Large intestine (tissue), 12 donors: ENCODE measurements at places on chromosomes 3 and 15.

DNA sequence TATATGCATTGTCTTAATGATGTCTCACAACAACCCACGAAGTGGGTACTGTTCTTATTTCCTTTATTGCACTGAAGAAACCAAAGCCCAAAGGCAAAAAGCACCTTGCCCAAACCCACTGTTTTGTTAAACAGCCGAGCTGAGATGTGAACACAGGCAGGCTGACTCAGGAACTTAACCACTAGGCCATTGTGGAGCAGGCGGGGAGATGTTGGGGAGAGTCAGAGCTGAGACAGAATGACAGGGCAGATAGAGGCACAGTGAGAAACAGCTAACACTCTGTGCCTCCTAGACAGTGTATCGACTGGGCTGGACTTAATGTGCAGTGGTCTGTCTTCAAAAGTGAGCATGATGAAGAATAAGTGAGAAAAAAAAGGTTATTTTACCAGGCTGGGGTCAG lies 56.5 kb downstream of the RPLP1 start:
- no peak for DNase-seq

DNA sequence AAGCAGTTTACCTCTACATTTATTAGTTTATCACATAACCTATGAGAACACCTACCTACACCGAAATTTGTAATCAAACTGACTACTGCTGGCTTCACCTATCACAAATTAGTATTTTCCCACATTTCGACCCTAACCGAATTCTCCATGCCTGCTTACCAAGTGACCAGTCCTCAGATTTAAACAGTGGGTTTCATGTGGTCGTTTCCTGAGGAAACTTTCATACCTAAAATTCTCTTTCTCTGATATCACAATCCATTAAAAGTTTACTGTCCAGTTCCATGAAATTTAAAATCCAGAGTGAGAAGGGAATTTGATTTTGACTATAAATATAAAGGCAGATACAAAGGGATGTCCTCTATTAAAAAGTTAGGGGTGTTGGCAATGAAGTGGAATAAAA lies 1.9 kb downstream of the PLOD2 start:
- DNase-seq: peak; percentile 25

- no peak for DNase-seq
Measured at GRCh38 chr3:98962951-98963350, 61.5 kb upstream of the DCBLD2 start.

DNA sequence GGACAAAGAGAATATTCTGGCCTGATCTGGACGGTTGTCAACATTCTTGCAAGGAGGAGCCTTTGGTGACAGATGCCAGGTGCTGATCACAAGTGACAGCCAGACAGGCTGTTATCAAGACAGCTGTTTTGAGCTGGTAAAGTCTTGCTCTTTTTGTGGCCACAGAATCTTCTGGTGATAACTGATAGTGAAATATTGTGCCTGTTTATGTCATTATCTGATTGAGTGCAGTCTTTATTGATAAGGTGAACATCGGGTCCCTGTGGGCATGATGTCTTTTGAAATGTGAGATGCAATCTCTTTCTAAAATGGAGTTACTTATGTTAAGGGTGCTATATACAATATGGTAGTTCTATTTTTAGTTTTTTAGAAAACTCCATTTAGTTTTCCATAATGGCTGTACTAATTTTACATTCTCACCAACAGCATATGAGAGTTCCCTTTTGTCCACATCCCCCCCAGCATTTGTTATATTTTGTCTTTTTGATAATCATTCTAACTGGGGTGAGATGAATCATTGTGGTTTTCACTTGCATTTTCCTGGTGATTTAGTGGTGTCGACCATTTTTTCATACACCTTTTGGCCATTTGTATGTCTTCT lies 10.7 kb downstream of the CEP63 start:
- no peak for DNase-seq

DNA sequence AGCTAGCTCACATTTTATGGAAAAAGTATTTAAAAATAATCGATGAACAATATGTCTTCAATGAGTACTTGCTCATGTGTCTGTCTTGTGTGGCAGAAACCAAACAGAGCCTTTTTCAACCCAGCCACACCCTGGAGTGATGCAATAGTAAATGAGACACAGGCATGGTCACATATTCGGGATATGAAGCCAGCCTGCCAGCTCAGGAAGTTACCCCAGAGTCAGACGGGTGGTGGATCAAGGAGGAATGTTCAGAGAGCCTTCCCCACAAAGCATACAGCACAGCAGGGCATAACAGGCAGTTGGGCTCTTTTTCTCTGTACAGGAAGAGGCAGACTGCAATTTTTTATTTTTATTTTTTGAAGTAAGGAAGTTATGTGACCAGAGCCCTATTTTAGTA lies 27.3 kb downstream of the LARP6 start:
- no peak for DNase-seq

DNA sequence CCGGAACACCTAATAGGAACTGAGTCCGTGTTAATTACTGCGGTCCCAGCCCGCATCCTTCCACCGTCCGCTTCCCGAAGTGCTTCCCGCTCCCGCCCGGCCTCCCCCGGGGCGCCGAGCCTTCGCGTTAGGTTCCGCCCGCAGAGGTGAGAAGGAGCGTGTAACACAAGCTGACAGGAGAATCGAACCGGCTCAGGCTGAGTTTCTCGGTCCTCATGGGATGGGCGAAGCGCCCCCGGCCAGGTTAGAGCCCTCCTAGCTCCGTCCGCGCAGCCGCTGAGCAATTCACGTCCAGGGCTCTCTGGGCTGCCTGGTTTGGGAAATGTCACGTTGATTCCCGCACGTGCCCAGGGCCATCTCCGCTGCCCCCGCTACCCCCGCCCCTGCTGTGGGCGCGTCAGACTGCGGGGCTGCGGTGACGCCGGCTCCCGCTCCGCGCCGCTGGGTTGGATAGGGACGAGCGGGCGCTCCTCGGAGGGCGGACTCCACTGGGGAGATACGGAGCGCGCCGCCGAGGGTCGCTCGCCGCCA lies 954 bp downstream of the CLDN11 start:
- DNase-seq: no peak

GRCh38 chr15:55894399-55894965 lies 98.9 kb downstream of the NEDD4 start:
- DNase-seq: no peak

DNA sequence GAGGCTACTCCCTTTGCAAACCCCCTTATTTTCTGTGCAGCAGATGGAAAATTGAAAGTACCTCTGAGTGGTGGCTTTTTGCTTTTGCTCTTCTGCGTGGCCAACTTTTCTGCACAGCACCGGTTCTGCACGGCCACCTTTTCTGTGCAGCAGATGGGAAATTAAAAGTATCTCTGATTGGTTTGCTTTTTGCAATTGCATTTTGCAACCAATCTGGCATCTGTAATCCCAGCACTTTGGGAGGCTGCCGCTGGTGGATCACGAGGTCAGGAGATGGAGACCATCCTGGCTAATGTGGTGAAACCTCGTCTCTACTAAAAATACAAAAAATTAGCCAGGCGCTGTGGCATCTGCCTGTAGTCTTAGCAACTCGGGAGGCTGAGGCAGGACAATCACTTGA lies 79.5 kb upstream of the CHMP2B start:
- no peak for DNase-seq

DNA sequence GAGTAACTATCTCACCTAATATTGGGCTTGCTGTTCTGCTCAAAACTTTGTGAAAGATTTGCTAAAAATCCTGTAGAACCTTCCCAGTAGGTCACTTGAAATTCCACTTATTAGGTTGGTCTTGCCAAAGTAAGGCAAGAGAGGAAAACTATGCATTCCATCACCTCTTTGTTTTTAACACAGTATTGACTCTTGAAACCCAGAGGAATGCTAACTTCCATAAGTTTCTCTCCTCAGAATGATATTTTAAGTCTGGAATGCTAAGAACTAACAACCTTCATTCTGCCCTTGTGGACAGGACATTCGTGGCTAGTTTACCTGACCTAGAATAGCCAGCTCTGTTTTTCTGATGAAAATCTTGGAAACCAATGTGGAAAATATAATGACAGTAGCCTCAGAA lies 154.5 kb downstream of the TMCO5A start:
- DNase-seq: no peak

GRCh38 chr3:115758076-115758763 lies 134.9 kb downstream of the GAP43 start:
- DNase-seq: no peak

DNA sequence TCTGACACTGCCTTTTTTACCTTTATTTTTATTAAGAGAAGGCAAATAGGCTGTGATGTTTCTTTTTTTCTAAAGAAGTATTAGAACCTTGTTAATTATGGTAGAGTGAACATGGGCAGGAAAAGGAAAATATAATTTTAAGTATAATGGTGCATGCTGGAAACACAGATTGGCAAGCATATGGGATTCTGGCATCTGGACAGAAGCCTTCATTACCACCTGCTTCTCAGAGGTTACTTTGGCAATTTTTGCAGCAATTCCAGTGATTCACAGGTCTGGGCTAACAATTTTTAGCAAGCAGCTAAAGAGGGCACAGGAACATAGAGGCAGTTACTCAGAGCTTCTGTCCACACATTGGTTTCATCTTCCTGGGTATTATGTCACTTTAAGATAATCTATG lies 258.3 kb downstream of the DIPK2A start:
- no peak for DNase-seq

- no peak for DNase-seq
Measured at GRCh38 chr3:179897231-179897630, 139.5 kb downstream of the PEX5L start.

GRCh38 chr3:49370585-49371290 lies 12.6 kb upstream of the GPX1 start:
- DNase-seq: no peak

DNA sequence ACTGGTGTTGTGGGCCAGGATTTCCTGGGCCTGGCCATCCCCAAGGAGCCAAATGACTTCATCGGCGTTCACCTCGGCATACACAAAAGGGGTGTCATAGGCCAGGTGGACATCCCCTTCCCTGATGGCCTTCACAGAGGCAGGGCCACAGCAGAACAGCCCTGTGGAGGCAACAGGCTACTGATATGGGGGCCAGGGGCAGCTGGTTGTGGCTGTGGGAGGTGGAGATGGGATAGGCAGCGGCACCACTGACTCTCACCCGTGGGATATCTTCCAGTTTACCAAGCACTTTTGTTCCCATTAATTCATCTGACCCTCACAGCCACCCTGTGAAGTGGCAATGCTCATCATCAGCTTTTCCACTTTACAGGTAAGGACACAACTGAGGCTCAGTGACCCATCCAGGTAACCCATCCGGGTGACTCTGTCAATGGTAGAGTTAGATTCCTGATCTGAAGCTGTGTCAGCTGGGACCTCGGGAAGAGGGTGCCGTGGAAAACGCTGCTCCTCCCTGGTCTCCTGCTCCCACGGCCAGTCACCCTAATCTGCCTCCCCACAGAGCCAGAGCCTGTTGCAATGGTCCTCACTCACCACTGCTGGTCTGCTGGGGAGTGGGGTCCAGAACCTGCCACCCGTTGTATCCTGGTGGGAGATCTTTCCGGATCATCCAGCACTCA lies 15.3 kb upstream of the TGM5 start:
- no peak for DNase-seq

DNA sequence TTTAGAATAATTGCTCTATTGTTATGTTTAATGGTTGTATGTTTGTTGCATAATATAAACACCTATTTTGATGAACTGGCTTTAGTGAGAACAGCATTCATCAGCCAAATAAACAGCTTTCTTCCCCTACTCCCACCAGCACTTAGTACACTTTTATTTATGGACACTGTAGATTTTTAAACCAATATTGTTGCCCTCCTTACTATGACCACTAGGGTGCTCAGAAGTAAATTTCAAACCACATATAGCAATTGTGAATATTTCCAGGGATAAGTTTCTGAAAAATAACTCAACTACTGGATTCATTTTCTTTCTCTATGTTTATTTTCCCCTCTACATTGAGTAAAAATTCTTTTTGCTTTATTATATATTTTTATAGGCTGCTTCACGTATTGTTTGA lies 84.7 kb upstream of the PTX3 start:
- no peak for DNase-seq

DNA sequence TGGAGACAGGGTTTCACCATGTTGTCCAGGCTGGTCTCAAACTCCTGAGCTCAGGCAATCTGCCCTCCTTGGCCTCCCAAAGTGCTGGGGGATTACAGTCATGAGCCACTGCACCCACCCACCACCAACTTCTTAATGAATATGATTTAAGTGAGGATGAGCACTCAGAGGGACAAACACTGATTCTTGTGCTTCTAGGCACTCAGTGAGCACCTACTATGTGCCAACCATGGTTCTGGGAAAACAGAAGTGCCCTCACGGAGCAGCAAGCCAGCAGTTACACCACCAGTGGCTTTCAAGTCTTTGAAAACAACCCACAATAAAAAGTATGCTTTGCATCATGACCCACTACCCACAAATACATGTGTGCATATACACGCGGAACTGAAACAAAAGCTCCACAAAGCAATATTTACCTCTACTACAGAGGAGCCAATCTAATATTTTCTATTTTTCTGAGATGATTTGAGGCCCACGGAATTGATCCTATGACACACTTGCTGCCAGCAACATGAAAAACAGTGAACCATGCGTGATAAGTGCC lies 91.9 kb downstream of the MEGF11 start:
- DNase-seq: no peak

DNA sequence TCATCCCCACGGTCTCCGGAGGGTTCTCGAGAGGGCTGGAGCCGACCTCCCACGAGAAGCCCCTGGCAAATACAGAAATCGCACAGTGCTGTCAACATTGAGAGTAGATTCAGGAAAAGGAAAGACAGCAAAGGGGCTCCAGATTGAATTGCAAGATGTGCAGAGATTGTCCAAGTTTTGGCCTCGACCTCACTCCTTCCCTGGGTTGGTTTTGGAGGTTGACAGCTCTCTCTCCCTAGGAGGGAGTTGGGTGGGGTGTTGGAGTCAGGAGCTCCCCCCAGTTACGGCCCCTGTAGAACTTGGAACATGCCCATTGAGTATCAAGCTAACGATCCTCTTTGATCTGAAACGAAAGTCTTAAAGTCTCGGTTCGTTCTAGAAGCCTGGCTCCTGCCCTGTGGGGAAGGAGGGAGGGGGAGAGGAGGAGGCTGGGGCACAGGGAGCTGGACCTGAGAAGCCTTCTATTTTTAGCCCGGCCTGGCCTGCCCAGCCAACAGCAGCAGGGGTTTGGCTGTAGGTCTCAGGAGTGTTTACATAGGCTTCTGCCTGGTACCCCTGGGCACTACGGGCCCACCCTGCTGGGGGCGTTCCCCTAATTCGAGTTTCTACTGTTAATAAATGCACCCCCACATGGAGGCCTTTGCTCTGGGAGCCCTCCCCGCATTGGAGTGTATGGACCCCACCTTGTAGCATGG lies 672 bp upstream of the KY start:
- DNase-seq: no peak

- no peak for DNase-seq
Measured at GRCh38 chr15:50232791-50233190, 32.7 kb downstream of the HDC start.

DNA sequence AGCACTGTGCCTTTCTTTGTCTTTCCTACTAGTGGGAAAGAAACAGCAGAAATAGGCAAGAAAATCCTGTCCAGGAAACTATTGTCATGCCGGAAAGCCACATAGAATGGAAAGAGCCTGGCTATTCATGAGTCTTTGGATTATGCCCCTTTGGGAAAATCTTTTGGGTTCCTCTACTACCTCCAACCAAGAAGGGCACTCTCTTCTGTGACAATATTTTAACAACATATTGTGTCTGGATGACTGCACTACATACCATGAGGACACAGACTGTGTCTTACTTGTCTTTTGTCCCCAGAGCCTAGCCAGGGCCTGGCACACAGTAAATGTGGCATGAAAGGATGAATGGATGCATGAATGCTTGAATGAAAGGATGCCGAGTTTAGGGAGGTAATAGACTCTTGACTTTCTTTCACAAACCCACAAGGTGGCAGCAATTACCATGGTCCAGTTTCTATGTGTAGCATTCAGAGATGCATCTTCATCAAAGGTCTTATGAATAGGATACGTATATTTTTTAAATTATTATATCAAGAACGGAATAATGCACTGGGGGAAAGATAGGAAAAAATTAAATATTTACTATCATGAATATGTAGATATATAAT lies 30.3 kb downstream of the ARL14 start:
- peak; percentile 12 for DNase-seq
